T-helper 17 cell (primary cell): ENCODE measurements at places on chromosomes 3 and 15.
A peak's percentile ranks its signal among the peaks of the same experiment; 100 is the strongest.

DNA sequence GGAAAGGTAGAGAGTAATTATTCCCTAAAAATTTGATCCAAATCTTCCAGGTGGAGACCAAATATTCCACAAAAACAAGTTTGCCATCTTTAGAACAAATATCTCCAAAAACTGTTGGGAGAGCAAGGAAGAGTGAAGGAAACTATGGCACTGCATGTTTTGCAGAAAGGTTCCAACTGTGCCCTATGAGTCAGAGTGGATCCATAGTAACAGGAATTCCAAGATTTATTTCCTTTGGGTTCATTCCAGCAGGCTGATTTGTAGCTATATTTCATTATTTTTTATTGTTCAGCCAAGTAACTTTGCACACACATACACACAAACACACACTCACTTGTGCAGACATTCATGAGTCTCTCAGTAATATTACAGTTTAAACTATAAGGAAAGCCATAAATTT lies 459.7 kb upstream of the EPHA6 start:
- DNase-seq = no peak

GRCh38 chr3:101184111-101184510 lies 136.3 kb downstream of the IMPG2 start:
- no peak for DNase-seq

GRCh38 chr3:67647390-67647878 lies 7.0 kb downstream of the SUCLG2 start:
- no peak for DNase-seq

GRCh38 chr3:190972840-190973270 lies 110.4 kb upstream of the GMNC start:
- DNase-seq = no peak

- no peak for DNase-seq
These were observed 420.8 kb upstream of the DPH6 start for GRCh38 chr15:35966781-35967180.

GRCh38 chr3:9500108-9501050 lies 53.2 kb downstream of the LHFPL4 start:
- DNase-seq = peak; percentile 46

GRCh38 chr3:138442433-138442832 lies 8.0 kb downstream of the ESYT3 start:
- no peak for DNase-seq

GRCh38 chr3:195907934-195908693 lies at the start of gene TNK2:
Gene TNK2 (minus strand): TSS chr3:195908551. CDS start chr3:195888588, 19,963 bp downstream.
- DNase-seq = peak; percentile 31

DNA sequence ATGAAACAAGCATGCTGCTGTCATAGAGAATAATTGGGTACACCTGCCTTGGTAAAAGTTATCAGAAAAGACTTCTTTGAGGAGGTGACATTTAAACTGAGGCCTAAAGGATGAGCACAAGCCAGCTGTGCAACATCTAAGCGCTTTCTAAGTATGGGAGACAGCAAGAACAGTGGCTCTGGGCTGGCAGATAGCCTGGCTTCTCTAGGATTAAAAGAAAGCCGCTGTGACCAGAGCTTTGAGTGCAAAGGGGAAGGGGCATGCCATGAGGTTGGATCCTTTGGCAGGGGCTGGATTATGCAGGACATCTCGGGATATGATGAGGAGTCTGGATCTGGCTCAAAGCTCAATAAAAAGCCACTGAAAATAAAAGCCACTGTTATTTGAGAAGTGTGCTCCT lies 99.2 kb downstream of the FBN1 start:
- DNase-seq = no peak

- DNase-seq = no peak
These were observed 1742.9 kb downstream of the SI start for GRCh38 chr3:163335429-163335828.

GRCh38 chr15:46854564-46854963 lies 862.7 kb upstream of the SEMA6D start:
- no peak for DNase-seq

DNA sequence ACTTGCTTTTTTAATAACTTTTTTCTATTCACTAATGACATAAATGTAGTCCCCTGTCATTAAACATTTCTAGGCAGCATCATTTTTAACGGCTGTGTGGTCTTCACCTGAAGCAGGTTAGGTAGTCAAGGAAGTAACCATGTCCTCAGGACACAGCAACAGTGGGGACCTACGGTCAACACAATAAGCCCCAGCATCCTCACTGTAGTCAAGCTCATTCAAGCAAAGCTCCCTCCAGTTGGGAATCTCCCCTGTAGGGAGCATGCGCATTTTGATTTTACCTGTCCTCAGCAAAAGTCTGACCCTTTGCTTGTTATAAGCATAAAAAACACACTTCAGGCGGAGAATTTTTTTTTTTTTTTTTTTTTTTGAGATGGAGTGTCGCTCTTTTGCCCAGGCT lies 151.4 kb downstream of the SHQ1 start:
- DNase-seq = no peak

- no peak for DNase-seq
These were observed 634.6 kb downstream of the IGSF11 start for GRCh38 chr3:118400086-118400485.
